Hindlimb muscle (tissue), 1 donor: ENCODE measurements at places on chromosomes 7 and 10.

DNA sequence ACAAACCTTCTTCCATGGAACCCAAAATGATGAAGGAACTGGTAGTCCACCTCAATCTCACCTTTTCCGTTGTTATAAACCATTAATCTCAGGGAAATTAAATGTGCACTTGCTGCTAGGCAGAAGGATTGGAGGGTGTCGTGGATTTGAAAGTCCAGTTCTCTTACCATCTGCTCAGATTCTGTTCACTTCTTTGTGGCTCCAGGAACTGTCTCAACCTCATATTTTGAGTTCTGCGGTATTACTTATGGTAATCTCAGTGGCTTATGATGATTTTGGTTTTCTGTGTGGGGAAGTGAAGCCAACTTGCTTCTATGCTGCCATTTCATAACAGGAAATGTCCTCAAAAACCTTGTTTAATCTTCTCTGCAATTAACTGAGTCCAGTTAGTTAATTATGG is 136.4 kb downstream of the CDC14C start:
- no peak for DNase-seq

GRCh38 chr7:1698201-1698600 is 28.1 kb downstream of the ELFN1 start:
- no peak for DNase-seq

- peak; percentile 42 for DNase-seq
Observed at GRCh38 chr7:50939021-50939420, 156.3 kb upstream of the GRB10 start.

- DNase-seq, result no peak
Observed at GRCh38 chr7:28459306-28459705, 47.0 kb downstream of the CREB5 start.

DNA sequence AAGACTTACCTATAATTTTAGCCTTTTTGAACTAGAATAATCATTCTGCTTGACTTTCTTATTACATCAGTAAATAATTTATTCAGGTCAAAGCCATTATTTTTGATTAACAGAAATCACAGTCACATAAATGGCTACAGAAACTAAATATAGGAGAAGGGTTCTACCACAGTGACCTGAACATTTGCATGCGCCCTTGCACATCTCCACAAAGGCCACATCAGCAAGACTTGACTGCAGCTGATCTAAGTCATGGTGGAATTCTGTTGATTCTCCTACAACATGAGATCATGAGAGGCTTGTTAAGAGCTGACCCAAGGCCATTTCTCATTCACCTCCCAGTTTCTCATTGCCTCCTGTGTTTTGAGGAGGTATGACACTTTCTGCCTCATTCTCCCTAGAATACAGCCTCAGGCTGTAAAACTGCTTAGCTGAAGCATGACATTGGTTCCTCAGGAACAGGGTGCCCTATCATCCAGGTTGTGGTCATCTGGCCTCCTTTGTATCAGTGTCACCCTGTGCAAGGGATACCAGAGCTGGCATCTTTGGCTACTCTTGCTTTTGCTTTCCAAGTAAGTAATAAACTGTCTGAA is 6.7 kb upstream of the IMMP2L start:
- no peak for DNase-seq

DNA sequence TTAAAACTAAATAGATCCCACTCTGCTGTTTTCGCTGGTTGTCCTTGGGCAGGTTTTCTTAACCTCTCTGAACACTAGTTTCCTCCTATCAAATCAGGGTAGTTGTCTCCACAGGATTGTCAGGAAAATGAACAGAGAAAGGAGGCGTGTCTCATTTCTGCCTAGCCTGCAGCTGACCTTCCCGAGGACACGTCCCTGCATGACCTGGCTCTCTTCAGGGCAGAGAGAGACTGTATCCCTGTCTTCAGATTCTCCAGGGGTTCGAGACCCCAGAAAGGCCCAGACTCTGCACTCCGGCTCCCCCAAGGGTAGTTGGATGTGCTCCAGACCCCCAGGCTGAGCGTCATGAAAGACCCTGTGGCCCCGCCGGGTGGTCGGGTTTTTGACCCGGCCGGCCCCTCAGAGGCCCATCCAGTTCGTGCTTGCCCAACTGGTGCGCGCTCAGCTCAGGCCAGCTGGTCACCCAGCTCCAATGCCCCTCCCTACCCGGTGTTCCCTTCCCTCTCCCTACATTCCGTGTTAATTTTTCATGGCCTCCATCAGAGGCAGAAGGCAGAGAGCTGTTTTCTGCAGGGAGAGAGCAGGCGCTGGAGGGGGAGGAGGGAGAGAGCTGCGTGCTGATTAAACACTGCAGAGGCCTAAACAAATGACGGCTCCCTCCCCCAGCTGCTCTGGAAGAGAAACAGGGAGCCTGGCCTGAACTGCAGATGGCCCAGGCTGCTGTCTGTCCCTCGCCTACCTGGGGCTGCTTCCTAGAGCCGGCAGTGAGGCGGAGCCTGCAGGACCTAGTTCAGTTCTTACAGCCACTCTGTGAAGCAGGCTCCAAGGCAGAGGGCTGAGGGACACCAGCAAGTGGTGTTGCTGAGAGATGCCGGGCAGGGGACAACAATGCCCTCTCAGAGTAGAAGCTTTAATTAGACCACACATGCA is 86.2 kb upstream of the PPIF start:
- no peak for DNase-seq

DNA sequence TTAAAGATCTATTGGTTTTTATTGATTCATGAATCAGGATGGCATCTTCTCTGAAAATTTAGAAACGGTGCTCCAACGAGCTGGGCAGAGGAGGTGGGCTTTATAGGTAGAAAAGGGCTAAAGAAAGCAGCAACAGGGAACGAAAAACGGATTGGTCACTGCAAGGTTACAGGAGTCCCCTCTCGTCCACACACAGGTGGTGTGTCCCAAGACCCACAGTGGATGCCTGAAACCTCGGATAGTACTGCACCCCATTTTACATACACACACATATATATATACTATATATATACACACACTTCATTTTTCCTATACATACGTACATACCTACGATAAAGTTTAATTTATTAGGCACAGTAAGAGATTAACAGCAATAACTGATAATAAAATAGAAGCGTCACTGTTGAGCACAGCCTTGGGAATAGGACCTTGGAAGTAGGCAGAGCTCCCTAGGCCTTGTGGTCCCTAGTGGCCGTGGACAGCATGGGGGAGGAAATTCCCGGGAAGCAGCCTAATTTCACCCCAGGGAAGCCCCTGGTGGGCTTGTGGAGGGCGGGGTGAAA is 737 bp upstream of the NUB1 start:
- DNase-seq, result no peak

GRCh38 chr10:23516530-23516929 is 77.7 kb downstream of the OTUD1 start:
- peak; percentile 32 for DNase-seq

DNA sequence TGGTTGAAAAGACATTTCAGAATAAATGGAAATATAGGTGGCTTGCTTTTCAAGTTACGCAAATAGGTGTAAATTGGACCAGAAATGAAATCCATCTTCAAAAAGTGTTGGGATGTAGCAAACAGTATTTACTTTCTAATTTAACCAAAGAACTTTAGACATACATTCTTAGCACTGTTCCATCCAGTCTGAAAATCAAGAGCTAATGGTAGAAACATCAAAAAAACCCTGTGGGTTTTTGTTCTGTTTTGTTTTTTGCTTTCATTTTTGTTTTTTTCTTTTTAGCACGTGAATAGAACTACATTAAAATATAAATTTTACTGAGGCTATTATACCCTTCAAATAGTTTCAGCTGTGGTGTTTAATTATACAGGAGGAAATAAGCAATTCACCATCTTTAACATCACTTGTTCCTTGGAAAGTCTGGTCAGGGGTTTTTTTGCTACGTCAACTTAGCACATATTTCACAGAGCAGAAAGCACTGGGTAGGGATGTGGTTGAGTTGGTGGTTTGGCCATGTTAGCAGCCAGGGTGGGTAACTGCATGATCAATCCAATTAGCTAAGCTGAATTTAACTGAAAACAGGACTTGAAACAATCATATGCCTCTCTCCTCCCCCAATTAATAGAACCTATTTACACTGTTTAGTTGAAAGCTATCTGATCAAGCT is 275.4 kb upstream of the PFKP start:
- DNase-seq, result no peak

DNA sequence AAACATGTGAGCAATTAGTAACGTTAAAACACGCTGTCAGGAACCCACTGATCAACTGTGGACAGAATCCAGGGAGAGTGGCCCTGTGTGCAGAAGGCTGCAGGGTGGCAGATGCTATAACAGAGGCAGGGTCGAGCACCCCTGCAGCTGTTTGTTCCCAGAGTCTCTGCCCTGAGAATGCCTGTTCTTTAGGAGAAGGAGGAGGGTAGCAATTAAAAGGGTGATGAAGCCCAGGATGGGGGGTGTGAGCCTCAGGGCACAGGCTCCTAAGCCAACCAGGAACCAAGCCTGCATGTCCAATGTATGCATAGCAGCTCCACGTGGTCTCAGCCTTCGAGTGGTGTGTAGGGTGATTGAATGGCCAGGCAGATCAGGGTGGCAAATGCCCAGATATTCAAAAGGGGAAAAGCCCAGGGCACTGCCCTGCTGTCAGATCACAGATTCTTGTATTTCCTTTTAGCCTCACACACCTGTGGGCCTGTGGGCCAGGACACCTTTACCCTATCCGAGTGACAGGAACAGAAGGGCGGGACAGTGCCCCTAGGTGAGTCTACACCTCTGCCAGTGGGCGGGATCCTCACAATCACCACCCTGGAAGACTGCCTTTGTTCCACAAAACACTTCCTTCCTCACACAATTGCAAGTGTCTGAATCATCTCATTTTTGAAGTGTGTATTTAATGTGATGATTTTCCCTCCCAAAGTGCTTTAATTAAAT is 7.3 kb downstream of the WDFY4 start:
- DNase-seq, result no peak

- DNase-seq, result no peak
Observed at GRCh38 chr7:30351724-30352123, 67.3 kb downstream of the ZNRF2 start.

- DNase-seq, result no peak
Observed at GRCh38 chr7:88184848-88185304, 35.0 kb downstream of the SRI start.

DNA sequence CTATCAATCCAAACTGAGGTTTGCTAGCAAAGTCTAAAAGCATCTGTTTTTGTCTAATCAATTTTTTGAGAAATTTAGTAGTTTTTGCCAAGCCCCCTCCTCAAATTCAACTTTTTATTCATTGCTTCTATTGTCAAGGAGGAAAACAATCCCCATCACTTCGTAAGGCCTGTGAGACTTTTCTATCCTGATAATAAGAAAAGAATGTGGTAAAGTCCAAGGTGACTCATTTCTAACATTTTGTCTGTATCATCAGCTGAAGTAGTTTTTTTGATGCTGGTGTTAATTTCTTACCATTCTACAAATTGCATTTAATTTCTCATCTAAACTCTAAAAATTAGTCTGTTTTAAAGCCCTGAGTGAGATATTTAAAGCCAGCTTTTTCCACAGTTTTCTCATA is 11.7 kb downstream of the ANK3 start:
- no peak for DNase-seq
